Globus pallidus (tissue), 1 donor: ENCODE measurements at places on chromosomes 4 and X.
A peak's percentile ranks its signal among the peaks of the same experiment; 100 is the strongest.

- no peak for DNase-seq
These were observed 44.3 kb downstream of the NYX start for GRCh38 chrX:41491267-41492004.

DNA sequence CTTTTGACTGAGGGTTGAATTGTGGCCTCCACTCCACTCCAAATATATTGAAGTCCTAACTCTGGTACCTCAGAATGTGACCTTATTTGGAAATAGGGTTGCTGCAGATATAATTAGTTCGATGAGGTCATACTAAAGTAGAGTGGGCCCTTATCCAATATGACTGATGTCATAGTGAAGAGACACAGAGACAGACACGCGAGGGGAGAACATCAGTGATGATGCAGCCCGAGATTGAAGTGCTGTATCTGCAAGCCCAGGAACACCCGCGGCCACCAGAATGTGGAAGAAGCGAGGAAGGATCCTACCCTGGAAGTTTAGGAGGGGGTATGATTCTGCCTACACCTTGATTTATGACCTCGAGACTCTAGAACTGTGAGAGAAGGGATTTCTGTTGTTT is 279.0 kb downstream of the ANKRD50 start:
- DNase-seq, result no peak

DNA sequence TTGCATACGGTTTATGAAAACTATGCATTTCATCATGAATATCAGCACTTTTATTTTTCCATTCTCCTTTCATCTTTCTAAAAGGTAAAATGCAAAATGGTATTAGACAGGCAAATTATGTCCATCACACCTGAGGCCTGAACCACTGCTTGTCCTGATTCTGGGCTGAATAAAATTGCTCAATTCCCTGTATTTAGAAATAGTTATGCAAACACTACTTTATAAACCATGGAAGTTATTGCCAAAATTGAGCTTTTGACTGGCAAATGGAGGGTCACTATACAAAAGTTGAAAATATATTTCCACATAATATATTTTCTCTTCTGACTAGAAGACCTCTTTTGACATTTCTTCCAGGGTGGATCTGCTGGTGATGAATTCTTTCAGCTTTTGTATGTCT is 21.1 kb downstream of the FAM47E start:
- DNase-seq, result no peak

- no peak for DNase-seq
These were observed 185.3 kb upstream of the BCOR start for GRCh38 chrX:40282946-40283660.

DNA sequence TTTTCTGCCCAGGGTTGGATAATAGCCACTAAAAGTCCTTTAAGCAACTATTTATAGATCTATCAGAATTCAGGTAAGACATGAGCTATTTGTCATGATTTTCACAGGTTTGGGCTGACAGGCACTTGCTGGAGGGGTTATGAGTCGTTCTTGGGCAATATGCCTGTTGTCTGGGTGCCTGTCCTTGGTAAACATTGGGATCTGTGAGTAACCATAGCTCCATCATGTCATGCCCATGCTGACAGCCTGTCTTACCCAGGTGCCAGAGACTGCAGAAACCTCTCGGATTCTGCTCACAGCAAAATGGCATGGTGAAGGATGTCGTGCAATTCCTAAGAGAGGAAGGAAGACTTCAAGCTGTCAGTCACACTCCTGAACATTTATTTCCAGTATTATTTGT is 116.0 kb upstream of the PUDP start:
- DNase-seq, result no peak

DNA sequence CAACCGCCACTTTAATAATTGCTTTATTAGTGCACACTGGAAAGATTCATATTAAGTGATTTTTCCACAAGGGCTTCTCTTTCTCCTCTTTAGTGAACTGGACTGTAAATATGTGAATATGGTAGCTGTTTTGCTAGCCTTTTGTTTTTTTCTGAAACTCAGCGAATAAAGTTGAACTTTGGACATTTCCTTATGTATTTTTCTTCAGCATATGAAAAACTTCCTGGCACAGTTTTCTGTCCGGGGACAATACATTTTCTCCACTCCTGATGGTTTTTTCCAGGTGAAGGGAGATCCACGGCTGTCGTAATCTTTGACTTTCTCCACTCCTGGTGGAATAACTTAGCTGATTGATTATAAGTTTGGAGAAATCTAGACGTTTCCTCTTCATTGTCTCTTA is 457.4 kb upstream of the FAT1 start:
- DNase-seq, result no peak

DNA sequence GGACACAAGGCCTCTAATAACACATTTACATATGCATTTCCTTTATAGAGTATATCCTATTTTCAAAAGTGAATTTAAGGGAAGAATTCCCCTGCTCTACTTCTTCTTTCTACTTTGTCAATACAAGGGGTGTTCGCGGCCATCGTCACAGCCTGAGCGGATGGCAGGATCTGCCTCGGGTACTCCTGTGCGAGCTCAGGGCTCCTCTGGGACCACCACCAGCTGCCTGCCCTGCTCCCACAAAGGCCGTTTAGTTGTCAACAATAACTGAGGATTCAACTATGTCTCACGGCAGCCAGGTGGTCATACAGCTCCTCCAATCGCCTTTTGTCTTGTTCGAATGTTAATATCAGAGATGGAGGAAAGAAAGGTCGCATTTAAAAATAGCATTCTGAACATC is 228.2 kb upstream of the TENM3 start:
- DNase-seq, result no peak

- no peak for DNase-seq
These were observed 252.6 kb downstream of the RAPGEF2 start for GRCh38 chr4:159355466-159355865.

DNA sequence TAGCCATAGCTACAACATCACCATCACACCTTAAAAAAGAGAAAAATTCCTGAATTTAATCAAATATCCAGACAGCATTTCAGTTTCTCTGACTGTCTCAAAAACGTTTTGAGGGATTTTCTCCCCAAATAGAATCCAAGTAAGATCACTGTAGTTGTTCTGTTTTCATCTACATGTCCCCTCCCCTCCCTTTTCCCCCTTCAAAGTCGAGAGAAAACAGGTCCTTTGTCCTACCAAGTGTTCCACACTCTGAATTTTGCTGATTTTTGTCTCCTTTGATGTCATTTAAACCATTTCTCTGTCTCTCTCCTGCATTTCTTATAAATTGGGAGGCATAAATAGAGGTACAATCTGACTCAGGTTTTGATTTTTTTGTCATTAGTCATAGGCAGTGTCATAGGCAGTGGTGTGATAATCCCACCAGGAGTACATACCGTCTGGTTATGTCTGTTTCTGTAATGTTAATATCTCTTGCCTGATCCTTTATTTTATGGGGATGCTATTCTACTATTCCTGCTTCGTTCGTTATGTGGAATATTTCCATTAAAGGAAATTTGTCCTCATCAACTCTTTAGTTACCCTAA is 348.6 kb downstream of the PTTG2 start:
- peak; percentile 88 for DNase-seq

GRCh38 chrX:101550751-101551379 is 518 bp downstream of the ARMCX1 start:
- peak; percentile 57 for DNase-seq

DNA sequence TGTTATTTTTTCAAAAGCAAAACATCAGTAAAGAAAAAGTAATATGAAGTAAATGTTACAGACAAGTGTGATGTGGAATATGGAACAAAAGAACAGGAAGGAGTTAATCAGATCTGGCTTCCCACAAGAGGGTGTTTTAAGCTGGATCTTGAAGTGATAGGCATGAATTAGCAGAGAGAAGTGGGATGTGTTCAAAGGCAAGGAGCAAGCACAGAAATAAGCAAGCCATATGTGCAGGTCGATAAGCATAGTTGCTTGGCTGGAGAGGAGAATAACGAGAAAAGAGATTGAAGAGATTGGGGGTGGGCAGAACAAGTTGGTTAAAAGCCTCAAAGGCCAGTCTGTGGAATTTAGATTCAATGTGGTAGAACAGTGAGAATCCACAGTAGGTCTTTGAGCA is 60.9 kb upstream of the PRPS1 start:
- DNase-seq, result no peak

- DNase-seq, result peak; percentile 40
These were observed 193.0 kb downstream of the MGST2 start for GRCh38 chr4:139858436-139859205.

GRCh38 chr4:23728393-23728792 is 161.5 kb downstream of the PPARGC1A start:
- DNase-seq, result no peak

- no peak for DNase-seq
These were observed 30.9 kb downstream of the PDLIM3 start for GRCh38 chr4:185504098-185505047.

GRCh38 chrX:40863671-40864070 is 128.3 kb upstream of the MED14 start:
- DNase-seq, result no peak

DNA sequence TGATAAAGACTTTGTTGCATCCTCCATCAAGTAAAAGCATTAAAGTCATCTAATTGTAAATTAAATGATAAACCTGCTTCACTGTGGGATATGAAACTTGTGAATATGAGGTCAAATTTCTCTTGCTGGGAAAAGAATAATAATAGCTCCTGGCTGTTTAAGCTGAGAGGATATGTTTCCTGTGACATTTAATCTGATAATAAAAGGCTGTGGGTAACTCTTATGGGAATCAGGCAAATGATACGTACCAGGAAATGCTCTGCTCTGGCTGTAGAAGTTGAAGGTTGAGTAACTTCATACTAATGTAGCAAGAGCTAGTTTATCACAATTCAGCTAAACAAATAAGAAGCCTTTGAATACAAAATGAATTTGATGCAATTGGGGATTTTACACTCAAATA is 574.6 kb downstream of the RAPGEF2 start:
- no peak for DNase-seq

DNA sequence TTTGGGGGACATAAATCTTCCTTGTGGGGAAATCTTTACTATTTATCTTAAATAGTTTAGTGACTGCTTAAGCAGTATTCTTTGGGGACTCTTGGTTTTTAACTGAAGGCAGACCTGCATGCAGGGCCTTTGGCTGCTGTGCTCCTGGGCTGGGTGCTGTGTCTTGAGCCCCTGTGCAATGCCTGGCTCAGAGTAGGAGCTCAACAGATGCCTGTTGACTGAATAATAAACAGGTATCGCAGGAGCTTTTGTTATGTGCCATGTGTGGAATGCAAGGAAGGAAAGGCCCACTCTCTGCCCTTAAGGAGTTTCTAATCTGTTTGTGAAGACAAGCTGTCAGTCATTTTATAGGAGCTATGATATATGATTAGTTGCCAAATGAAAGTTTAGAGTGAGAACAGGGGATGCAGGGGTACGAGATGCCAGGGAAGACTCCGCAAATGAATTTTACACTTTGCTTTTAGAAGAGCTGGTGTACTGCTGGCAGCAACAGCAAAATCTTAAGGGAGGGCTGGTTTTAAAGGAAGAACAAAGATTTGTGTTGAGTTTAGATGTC is 6.7 kb downstream of the GAB1 start:
- no peak for DNase-seq

GRCh38 chrX:110044346-110045249 is 41.7 kb downstream of the TMEM164 start:
- DNase-seq, result no peak

DNA sequence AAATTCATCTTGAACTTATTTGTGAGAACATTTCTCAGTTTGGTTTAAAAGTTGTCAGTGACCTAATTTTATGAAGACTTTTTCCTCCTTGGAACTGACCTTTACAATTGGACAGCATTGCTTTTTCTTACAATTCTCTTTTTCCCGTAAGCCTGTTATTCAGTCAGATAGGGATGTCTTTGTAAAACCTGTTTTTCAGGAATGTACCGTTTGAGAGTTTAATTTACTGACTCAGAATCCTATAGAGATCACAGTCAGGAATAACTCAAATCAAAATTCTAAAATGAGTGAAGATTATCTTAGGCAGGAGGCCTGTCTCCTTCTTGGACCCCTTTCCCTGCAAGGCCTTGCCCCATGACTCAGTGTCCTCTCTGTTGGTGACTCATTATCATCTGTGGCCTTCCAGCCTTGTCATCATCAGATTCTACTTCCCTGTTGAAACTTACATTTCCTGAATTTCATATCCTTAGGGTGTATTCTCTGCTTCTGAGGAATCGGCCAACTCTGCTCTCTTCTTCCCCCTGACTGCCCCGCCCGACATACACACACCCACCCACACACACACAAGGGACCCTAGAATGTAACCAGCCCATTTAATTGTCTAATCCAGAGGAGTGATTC is 99.8 kb downstream of the ARHGAP10 start:
- DNase-seq, result no peak

DNA sequence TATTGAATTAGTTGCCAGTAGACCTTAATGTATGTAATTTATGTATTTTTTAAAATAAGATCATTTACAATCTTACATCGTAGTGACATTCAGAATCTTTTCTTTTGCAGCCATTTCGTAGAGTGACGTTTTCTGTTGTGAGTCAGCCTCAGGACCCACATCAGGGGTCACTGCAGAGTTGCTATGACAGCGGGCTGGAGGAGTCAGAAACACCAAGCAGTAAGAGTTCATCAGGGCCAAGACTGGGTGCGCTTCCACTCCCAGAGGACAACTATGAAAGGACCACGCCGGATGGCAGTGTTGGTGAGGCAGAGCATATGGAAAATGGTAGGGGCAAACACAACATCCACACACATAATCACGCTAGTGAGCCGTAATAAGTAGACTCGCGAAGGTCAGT is 199.9 kb downstream of the PCDH7 start:
- DNase-seq, result no peak

DNA sequence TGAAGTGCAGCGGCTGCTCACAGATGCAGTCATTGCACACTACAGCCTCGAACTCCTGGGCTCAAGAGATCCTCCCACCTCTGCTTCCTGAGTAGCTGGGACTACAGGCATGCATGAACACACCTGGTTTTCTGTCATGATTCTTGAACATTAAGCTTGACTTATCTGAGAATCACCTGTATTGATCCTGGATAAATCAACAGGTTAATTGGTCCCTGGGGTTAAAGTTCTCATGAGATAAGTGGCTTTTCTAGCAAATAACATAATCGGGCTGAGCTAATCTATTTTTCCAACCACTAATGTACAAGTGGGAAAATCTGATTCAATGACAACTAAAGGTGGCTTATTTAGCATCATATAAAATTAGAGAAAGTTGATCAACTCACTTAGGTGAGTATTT is 56.0 kb upstream of the LRAT start:
- no peak for DNase-seq

- no peak for DNase-seq
These were observed 117.6 kb upstream of the CBLL2 start for GRCh38 chrX:22155126-22155525.

DNA sequence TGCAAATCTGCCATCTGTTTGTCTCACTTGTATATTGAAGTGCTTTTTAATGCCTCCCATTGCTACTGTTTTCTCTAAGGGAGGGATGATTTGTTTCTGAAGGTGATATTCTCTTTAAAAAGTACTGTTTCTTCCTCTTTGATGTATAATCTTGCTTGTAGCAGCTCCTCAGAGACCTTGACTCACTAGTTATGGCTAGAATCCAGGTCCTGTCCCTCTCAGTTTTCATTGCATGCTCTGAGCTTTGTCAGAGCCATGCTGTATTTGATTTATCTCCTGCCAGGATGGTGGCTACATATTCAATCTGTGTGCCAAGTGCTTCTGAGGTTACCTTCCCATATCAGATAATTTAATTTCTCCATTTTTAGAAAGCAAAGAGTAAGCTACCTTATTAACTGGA is 56.0 kb downstream of the GLUD2 start:
- no peak for DNase-seq
